Daoy (cell line): ENCODE measurements at places on chromosomes 16 and 17. TPM values are rescaled to one million over a fixed set of nuclear protein-coding genes. Genes with fewer than 3 reads are reported as not detected.

DNA sequence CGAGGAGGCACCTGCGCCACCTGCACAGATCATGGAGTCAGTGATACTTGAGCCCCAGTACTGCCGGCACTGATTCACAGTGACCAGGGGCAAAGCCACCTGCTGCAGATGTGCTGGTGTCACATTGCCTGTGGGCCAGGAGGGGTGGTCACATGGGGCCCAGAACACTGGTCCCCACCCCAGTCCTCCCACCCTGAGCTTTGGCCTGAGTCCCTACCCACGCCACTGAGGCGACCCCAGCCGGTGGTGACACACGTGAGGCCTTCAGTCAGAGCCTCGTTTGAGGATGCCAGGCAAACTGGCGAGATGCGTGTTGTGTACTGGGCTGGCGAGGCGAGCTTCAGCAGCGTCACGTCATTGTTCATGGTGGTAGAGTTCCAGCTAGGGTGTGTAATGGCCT is 1.5 kb downstream of the CTRL start:
- DNase-seq: no peak

GRCh38 chr16:30840611-30841010 is 53.3 kb downstream of the BCL7C start:
- no peak for DNase-seq

Gene C16orf74
- total RNA-seq: 14.1 and 17.8 TPM in 2 replicates

Gene ZSWIM7
- 17.8 and 23.7 TPM in 2 replicates for total RNA-seq

Gene HCRT
- total RNA-seq: not detected in 2 replicates

GRCh38 chr16:263182-263774 is 12.5 kb downstream of the RGS11 start:
- no peak for DNase-seq

DNA sequence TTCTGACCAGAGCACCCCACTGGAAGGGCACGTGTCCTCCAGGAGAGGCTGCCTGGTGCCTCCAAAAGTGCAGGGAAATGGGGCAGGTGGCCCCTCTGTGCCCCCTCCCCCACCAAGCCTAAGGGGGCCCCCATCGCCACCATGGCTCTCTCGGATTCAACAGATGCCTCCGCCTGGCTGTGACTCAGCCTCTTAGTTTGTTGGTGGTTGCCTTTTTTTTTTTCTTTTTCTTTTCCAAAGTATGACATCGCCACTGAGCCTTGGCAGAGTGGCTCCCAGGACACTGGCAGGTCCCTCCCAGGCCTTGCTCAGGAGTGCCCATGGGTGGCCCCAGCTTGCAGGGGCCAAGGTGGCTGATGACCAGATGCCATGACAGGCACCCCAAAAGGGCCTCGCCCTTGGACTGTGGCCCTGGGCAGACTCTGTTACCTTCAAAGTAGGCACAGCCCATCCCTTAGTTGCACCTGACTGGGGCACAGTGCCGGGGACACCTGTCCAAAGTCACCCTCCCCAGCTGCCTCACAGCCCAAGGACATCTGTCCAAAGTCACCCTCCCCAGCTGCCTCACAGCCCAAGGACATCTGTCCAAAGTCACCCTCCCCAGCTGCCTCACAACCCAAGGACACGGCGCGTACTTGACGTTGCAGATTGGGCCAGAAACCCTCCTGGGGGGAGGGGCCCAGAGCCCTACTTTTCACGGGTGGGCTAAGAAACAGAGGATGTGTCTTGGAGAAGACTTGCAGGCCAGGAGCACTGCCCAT is 29.6 kb downstream of the NPTX1 start:
- no peak for DNase-seq

Gene RPL38
- total RNA-seq: 653 and 1,148 TPM in 2 replicates

Gene RAD51D
- total RNA-seq: 8.2 and 9.3 TPM in 2 replicates

Gene SLFN13
- 0.86 and 2.3 TPM in 2 replicates for total RNA-seq
